ENCODE measurements at places on chromosomes 7 and 10. TPM values are rescaled to one million over a fixed set of nuclear protein-coding genes. Genes with fewer than 3 reads are reported as not detected.

DNA sequence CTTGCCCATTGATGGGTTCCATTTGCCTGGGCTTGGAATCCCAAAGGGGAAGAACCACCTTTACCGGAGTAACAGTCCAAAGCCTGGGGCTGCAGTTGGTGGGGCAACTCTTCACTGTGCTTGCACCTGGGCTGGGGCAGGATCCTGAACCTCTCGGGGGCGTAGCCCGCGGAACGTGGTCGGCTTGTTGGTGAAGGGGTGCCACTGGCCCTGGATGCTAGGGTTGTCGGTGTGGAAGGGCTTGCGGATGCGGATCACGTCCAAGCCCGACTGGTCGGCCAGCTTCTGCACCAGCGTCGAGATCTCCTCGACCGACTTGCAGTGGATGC lies 710 bp downstream of the MRPL43 start:
- DNase-seq: no peak

DNA sequence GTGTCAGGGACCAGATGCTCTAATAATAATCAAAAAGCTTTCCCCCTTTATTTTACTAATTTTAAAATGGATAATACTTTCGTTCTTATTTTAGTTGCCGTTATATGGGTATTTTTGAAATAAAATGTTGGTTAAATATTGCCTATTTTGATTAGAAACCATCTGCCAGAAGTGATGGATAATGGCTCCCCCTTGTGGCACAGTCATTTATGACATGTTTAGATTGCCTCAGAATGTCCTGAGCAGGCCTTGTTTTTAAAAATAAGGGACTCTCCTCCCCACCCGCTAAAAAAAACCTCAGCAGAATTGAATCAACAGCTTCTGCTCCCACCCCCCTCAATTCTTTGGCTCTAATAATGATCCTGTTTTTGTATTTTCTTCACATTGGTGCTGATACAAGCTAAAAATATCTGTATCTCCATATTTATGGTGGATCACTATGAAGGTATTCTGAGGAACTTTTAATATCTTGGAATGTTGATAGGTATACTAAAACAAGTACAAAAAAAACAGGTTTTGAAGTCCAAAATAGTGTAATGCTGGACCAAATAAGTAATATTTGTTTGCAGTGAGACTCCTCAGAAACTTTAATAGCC lies 38.8 kb downstream of the TMEM60 start:
- peak; percentile 55 for DNase-seq

- DNase-seq: no peak
Measured at GRCh38 chr10:61448841-61449600, 4.2 kb downstream of the TMEM26 start.

The ITGA8 gene
- total RNA-seq: not detected

The DYDC2 gene
- total RNA-seq: not detected

Measured in PC-9 (cell line).